Right ventricle myocardium inferior (tissue), 1 donor: ENCODE measurements at places on chromosomes 1 and 21.

DNA sequence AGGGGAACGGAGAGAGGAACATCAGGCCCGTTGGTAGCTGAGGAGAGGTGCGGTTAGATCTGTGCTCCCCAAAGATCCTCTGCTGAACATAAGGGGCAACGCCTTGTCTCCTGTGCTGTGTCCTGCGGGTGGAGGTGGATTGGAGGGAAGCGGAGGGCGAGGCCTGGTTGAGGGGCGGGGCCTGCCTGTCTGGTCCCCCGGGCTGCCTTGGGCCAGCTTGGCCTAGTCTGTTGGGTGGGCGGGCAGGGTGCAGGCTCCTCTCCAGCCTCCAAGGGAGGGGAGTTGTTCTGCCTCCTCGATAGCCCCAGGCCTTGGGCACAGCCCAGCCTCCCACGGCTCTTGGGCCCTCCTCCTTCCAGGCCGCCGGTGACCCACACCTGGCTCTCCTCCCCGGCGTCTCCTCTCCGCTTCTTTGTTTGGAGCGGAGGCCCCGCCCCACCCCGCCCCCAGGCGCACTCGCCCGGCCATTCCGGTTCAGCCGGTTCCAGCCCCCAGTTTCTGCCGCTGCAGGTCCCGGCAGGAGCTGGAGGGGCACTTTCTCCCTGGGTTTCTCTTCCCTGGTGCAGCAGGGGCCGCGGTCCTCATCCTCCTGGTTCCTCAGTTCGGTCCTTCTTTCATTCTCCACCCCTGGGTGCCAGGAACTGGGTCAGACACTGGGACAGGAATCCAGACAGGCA is 19.4 kb downstream of the PTPRF start:
- DNase-seq, result no peak

DNA sequence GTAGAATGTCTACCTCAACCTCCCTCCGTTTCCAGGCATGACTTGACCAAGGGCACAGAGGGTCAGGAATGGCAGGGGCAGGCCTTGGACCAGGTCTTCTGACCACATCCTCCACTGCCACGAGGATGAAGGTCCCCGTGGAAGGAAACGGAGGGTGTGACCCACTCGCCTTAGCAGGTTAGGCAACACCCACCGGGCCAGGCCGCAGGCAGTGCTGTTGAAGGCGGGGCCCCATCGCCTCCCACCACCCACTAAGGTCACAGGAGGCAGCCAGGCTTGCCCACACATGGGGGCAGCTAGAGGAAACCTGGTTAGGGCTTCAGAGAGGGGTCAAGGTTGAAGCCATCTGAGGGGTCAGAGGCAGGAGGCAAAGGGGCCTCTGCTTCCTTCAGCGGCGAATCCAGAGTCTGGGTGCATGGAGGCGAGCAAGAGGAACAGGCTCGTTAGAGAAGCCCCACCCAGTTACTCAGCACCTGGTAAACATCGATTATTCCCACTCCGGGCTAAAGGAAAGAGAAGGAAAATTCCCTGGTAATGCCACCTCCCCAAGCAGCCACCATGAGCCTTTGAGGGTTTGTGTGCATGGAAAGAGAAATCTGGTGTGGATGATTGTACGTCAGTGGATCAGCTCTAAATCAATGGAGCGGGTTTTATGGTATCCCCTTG is 37.0 kb downstream of the RIPK4 start:
- no peak for DNase-seq

- DNase-seq, result no peak
Observed at GRCh38 chr1:14843525-14843924, 245.0 kb downstream of the KAZN start.

GRCh38 chr1:111054656-111055055 is 85.2 kb downstream of the DRAM2 start:
- no peak for DNase-seq

GRCh38 chr1:204473400-204473965 is 21.1 kb downstream of the PIK3C2B start:
- no peak for DNase-seq

DNA sequence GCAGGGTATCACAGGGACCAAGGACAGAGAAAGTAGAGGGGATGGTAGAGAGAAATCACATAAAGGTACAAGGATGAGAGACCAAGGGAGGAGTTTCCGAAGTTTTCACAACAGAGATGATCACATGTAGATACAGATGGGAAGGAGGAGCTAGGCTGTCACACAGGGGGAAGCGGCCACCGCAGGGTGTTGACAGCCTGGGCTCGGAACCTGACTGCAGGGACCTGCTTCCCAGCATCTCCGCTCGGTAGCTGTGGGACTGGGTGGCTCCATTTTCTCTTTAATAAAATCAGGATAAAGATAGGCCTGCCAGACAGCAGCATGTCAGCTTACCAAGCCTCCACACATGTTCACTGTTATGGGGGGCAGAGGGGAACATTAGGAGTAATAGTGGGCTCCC is 32.3 kb downstream of the CDCA8 start:
- no peak for DNase-seq

- DNase-seq, result peak; percentile 71
Observed at GRCh38 chr1:112849425-112850033, 106.5 kb downstream of the SLC16A1 start.

GRCh38 chr1:91778964-91779363 is 107.0 kb downstream of the TGFBR3 start:
- no peak for DNase-seq

DNA sequence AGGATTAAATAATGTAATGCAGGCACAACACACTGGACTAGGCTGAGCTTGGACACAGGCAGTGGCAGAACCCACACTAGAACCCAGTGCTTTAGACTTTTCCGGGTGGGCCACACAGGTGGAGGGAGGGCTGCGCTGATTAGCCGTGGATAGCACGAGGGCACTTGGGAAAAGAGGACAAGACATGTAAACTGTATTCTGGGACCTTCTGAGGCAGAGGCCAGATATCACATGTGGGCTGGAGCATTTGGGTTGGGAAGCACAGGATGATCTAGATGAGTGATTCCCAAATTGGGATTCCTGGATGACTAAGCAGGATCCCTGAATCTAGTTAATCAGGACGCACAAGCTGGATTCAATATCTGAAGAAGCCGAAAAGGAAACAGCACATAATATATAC is 20.3 kb upstream of the A3GALT2 start:
- DNase-seq, result no peak

DNA sequence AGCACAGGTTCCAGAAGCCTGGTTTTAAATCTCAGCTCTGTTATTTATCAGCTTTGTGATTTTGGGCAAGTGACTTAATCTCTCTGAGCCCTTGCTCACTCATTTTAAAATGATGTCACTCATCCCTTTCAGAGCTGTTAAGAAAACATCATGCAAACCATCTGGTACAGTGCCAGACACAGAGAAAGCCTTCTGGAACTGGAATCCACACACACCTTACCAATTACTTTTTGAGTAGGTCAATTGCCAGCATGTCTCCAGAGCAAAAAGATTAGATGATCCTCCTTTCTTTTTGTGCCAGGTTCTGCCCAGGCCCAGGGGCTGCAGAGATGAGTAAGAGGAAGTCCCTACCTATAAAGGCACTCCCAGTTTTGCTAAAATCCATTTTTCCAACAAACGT is 61.3 kb downstream of the ROR1 start:
- DNase-seq, result no peak

DNA sequence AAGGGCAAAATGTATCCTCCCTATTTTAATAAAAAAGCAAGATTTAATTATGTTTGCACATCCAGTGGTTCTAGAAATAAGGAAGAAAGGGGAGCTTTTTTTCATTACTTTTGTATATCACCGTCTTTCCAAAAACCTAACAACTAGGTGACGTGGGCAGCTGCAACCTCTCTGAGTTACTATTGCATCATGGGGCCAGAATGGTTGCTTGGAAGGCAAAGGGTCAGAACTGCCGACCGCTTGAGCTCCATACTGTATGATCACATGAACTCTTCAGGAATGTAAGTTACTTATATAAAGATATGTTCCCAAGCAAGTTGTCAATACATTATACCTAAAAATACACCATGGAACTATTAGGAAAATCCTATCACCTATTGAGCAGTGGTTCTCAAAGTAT is 85.6 kb upstream of the HIVEP3 start:
- no peak for DNase-seq

GRCh38 chr21:14401217-14401616 is 18.3 kb upstream of the HSPA13 start:
- DNase-seq, result no peak

GRCh38 chr1:29900104-29900679 is 663.9 kb downstream of the PTPRU start:
- no peak for DNase-seq

DNA sequence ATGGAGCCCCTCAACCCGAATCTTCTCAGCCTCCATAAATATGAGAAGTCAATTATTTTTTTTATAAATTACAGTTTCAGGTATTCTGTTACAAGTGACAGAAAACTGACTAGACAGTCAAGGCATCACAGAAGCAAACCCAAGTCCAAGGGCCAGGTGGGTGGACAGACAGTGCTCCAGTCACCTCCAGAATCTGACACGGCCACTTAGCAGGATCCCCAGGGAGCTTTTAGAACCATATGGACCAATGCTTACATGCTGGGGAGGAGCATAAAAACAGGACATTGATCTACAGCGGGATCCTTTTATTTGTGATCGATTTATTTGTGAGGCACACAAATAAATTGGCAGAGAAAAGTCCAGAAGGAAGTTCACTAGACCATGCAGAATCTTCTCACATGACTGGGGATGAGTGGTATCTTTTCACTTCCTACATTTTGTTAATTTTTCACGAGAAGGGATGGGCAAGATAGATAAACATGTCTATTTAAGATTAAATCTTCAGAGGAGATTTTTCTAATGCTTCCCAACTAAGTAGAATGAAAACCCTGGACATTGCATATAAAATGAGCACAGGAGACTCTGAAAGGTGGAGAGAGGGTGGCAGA is 15.0 kb downstream of the ZNF496 start:
- DNase-seq, result no peak

GRCh38 chr1:1462318-1462966 is 9.1 kb upstream of the ATAD3B start:
- DNase-seq, result peak; percentile 59

- DNase-seq, result no peak
Observed at GRCh38 chr1:6505367-6506209, 14.1 kb upstream of the PLEKHG5 start.

GRCh38 chr1:40394491-40395172 is 21.1 kb downstream of the SMAP2 start:
- no peak for DNase-seq

- DNase-seq, result peak; percentile 84
Observed at GRCh38 chr1:201719812-201720521, 109.0 kb upstream of the IPO9 start.

DNA sequence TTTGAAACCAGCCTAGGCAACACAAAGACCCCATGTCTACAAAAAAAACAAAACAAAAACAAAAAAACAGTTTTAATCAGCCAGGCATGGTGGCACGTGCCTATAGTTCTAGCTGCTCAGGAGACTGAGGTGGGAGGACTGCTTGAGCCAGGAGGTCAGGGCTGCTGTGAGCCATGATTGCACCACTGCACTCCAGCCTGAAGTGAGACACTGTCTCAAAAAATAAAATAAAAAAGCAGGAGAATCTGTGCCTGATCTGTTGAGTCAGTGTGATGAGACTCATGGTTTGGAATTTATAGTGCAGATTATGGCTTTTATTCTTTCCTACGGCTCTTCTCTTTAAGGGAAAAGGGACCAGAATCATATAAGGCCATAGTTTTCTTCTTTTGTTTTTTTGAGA is 16.5 kb downstream of the TRIT1 start:
- DNase-seq, result no peak

DNA sequence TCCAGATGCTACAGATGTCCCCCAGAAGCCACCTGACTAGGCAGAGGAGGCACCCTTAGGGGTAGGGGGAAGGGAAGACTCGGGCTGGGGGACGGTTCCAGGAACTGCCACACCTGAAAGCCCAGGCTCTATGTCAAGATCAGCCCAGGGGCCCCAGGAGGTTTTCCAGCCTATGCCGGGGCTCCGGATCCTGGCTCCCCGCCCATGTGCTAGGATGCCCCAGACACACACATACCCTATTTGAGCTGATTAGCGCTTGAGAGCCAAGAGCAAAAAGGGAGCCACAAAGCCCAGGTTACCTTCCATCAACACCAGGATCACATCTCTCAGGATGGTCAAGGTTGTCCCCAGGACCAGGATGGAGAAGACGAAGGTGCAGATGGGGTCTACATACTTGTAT is 4.5 kb downstream of the SLC30A2 start:
- no peak for DNase-seq

- no peak for DNase-seq
Observed at GRCh38 chr1:86151427-86151826, 5.1 kb downstream of the COL24A1 start.

- DNase-seq, result no peak
Observed at GRCh38 chr1:153493343-153493960, 33.0 kb upstream of the S100A7 start.

DNA sequence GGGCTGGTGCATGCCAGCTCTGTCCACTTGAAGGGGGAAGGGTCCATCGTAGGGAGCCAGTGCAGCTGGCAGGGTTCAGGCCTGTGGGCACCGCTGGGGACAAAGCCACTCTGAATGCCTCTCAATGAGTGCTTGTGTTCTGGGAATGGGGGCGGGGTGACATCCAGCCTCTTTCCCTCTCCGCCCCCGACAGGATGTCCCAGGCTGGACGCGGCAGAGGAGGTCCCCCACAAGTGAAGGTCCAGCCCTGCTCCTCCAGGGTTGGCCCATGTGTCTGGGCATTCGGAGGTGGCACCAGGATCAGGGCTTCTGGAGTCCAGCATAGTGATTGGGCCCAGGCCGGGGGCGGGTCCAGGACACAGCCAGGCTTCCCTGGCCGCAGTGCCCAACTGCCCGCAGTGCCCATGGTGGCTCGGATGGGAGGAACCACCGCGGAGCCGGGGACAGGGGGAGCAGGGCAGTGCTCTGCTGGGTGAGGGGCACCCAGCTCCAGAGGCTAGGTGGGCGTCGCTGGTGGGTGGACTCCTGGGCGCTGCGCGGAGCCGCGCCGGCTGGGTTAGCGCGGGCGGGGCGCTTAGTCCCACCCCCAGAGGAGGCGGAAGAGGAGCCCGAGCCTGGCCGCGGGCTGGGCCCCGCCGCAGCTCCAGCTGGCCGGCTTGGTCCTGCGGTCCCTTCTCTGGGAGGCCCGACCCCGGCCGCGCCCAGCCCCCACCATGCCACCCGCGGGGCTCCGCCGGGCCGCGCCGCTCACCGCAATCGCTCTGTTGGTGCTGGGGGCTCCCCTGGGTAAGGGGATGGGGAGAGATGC is at the start of gene SHISA4:
Gene SHISA4 (plus strand): TSS at position 617 of the 808 bp plus-strand sequence. CDS start 97 bp downstream, at position 714.
- peak; percentile 88 for DNase-seq

- DNase-seq, result no peak
Observed at GRCh38 chr1:248703674-248704073, 1.1 kb upstream of the OR14I1 start.
